ENCODE measurements at places on chromosomes 13 and 19.

DNA sequence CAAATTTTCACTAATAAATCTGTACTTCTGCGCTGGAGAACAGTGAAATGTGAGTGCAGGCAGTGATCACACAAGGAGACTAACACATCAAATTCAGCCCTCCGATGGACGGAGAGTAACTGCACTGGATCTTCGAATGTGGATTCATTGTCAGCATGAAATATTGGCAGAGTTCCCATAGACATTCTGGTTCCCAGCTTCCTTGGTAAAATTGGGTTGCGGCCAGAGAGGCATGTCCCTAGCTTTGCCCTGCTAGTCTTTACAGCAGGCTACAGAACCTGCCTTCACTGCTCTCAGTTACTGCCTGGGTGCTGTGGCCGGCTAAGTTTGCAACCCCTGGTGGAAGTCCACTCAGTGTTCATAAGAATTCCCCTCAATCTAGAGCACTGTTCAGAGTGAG is 32.3 kb upstream of the UQCRFS1 start:
- no peak overlapping the region for H3K27ac ChIP-seq
- peak; percentile 47 for DNase-seq
- no peak overlapping the region for H3K4me3 ChIP-seq
- peaks cover 28% of the 10 kb centered on the region for H3K4me1 ChIP-seq
- H3K27me3 ChIP-seq: peaks cover 6% of the 10 kb centered on the region

DNA sequence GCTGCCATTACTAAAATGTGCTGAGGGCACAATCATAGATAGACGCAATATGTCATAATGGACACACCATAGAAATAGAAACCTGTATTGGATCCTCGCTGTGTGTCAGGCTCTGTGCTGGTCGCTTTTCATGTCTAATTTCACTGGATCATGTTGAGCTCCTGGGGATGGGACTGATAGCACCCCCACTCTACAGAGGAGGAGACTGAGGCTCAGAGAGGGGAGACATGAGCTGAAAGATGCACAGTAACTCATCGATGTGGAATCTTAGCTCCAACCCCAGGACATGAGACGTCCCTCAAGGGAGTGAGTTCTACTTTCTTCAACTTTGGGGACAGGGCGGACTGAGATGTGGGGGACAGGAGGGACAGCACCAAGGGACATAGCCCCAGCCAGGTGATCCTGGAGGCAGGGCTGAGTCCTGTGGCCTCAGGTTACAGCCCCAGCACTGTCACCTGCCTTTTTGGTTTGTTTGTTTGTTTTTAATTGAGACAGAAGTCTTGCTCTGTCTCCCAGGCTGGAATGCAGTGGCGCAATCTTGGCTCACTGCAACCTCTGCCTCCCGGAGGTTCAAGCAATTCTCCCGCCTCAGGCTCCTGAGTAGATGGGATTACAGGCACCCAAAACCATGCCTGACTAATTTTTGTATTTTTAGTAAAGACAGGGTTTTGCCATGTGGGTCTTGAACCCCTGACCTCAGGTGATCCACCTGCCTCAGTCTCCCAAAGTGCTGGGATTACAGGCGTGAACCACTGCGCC is 6.6 kb upstream of the GIPC1 start:
- no peak overlapping the region for H3K27ac ChIP-seq
- DNase-seq: no peak
- no peak overlapping the region for H3K4me3 ChIP-seq
- no peaks in the 10 kb centered on the region for H3K36me3 ChIP-seq
- peaks cover 12% of the 10 kb centered on the region for H3K4me1 ChIP-seq

- no peaks in the 10 kb centered on the region for H3K27me3 ChIP-seq
- H3K4me3 ChIP-seq: no peak overlapping the region
- H3K4me1 ChIP-seq: peaks cover 26% of the 10 kb centered on the region
- H3K36me3 ChIP-seq: no peaks in the 10 kb centered on the region
- H3K27ac ChIP-seq: no peak overlapping the region
- DNase-seq: no peak
These were observed 87.2 kb upstream of the C1QTNF9B start for GRCh38 chr13:23984546-23984945.

DNA sequence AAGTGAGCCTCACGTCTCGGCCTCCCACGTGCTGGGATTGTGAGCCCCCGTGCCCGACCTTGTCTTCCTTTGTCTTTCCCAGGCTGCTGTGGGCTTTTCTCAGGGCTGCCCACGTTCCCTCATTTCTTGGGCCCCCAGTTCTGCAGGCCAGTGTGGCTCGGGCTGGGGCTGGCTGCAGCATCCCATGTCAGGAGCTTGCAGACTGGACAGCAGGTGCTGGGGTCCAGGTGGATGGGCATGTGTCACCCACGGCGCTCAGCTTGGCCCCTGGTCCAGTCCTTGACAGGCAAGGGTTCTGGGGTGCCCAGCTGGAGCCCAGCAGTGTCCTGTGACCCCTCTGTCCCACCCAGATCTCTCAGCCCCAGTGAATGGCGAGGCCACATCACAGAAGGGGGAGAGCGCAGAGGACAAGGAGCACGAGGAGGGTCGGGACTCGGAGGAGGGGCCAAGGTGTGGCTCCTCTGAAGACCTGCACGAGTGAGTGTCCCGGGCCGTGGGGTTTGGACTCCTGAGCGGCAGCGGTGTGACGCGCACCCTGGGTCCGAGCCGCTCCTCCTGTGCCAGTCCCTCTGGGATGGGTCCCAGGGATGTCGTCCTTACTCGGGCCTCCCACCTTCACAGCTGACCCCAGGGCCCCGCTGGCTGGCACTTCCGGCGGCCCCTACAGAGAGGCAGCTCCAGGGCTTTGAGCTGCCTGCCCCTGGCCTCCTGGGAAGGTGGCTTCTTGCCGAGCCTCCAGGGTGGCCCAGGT is 17.3 kb downstream of the PLIN4 start:
- no peak overlapping the region for H3K27ac ChIP-seq
- DNase-seq: no peak
- no peaks in the 10 kb centered on the region for H3K27me3 ChIP-seq
- H3K4me1 ChIP-seq: peaks cover 27% of the 10 kb centered on the region

- H3K36me3 ChIP-seq: no peaks in the 10 kb centered on the region
- no peak overlapping the region for H3K27ac ChIP-seq
- peak; percentile 38 for DNase-seq
- H3K27me3 ChIP-seq: peaks cover 16% of the 10 kb centered on the region
- H3K4me3 ChIP-seq: no peak overlapping the region
These were observed 13.8 kb downstream of the ATP12A start for GRCh38 chr13:24693862-24694471.

GRCh38 chr13:46995874-46996273 is 99.0 kb upstream of the HTR2A start:
- no peaks in the 10 kb centered on the region for H3K4me1 ChIP-seq
- H3K27me3 ChIP-seq: no peaks in the 10 kb centered on the region
- H3K27ac ChIP-seq: no peak overlapping the region
- H3K36me3 ChIP-seq: no peaks in the 10 kb centered on the region

DNA sequence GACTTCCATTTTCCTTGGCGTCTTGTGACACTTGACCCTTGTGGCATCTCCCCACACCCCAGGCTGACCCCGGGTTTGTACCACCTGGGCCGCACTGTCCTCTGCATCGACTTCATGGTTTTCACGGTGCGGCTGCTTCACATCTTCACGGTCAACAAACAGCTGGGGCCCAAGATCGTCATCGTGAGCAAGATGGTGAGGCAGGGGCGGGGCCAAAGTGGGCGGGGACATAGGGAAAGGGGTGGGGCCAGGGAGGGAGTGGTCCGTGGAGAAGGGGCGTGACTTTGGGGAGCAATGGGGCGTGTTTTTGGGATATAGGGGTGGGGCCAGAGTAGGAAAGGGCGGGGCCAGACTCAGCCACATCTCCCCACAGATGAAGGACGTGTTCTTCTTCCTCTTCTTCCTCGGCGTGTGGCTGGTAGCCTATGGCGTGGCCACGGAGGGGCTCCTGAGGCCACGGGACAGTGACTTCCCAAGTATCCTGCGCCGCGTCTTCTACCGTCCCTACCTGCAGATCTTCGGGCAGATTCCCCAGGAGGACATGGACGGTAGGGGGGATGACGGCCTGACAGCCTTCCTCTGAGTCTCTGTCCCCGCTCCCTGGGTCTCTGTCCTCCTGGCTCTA is 42.8 kb downstream of the TRPM4 start:
- no peak overlapping the region for H3K4me3 ChIP-seq
- H3K27ac ChIP-seq: no peak overlapping the region
- H3K4me1 ChIP-seq: peaks cover 4% of the 10 kb centered on the region
- no peaks in the 10 kb centered on the region for H3K27me3 ChIP-seq
- H3K36me3 ChIP-seq: peaks cover 38% of the 10 kb centered on the region

DNA sequence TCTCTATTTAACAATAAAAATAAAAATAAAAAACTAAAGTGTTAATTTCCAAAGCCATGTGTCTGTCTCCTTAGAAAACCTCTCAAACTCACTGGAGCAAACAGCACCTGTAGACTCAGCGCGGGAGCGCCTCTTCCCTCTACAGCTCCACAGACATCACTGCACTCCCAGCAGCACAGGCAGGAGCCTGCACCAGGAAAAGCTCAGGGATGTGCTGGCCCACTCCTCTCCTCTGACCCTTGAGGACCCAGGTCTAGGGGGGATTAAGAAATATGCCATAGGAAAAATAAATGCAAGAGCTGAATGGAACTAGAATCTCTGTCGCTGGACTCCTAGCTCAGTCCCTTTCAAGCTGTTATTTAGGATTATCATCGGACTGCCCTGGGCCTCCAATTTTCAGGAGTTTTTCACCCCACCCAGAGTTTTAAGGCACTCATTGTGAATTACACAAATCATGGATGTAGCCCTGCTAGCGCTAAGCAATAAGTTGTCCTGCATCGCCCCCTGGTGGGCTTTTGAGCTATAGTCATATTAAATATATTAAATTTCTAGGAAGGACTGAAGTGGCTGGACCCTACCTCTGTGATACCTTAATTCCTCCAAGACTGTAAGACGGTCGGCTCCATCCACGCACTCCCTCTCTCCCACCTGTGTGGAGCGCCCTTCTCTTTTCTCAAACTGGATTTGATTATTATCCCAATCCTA is 333.9 kb downstream of the UQCRFS1 start:
- H3K27ac ChIP-seq: no peak overlapping the region
- H3K27me3 ChIP-seq: peaks cover 3% of the 10 kb centered on the region
- no peaks in the 10 kb centered on the region for H3K36me3 ChIP-seq

- no peak overlapping the region for H3K4me3 ChIP-seq
- DNase-seq: no peak
- H3K4me1 ChIP-seq: no peaks in the 10 kb centered on the region
- no peaks in the 10 kb centered on the region for H3K27me3 ChIP-seq
- no peaks in the 10 kb centered on the region for H3K36me3 ChIP-seq
- H3K27ac ChIP-seq: no peak overlapping the region
These were observed 15.3 kb downstream of the FPR3 start for GRCh38 chr19:51810223-51810622.

- no peak for DNase-seq
- no peak overlapping the region for H3K27ac ChIP-seq
- H3K4me3 ChIP-seq: no peak overlapping the region
These were observed 46.1 kb downstream of the HSPH1 start for GRCh38 chr13:31115616-31116015.

GRCh38 chr19:46251416-46251815 is 21.9 kb downstream of the IGFL1 start:
- H3K27me3 ChIP-seq: peaks cover 6% of the 10 kb centered on the region
- H3K36me3 ChIP-seq: no peaks in the 10 kb centered on the region
- DNase-seq: no peak
- no peaks in the 10 kb centered on the region for H3K4me1 ChIP-seq
- no peak overlapping the region for H3K27ac ChIP-seq
- no peak overlapping the region for H3K4me3 ChIP-seq

- H3K4me3 ChIP-seq: no peak overlapping the region
- no peaks in the 10 kb centered on the region for H3K27me3 ChIP-seq
- H3K4me1 ChIP-seq: no peaks in the 10 kb centered on the region
- DNase-seq: peak; percentile 75
- no peak overlapping the region for H3K27ac ChIP-seq
These were observed 16.9 kb upstream of the CYP2S1 start for GRCh38 chr19:41175801-41176777.

- no peaks in the 10 kb centered on the region for H3K4me1 ChIP-seq
- H3K27me3 ChIP-seq: no peaks in the 10 kb centered on the region
- no peak for DNase-seq
- H3K36me3 ChIP-seq: no peaks in the 10 kb centered on the region
These were observed 153.0 kb upstream of the TMTC4 start for GRCh38 chr13:100827489-100828176.

- peaks cover 59% of the 10 kb centered on the region for H3K36me3 ChIP-seq
- H3K4me3 ChIP-seq: no peak overlapping the region
- H3K4me1 ChIP-seq: no peaks in the 10 kb centered on the region
These were observed 23.0 kb downstream of the CUL4A start for GRCh38 chr13:113232208-113233003.

DNA sequence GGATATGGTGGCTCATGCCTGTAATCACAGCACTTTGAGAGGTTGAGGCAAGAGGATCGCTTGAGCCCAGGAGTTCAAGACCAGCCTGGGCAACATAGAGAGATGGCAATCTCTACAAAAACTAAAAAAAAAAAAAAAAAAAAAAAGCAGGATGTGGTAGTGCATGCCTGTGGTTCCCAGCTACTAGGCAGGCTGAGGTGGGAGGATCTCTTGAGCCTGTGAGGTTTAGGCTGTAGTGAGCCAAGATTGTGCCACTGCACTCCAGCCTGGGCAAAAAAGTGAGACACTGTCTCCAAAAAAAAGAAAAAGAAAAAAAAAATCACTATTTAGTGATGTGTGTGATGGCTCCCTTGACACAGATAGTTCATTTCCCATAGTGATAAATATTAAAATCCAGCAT is 365.0 kb upstream of the NBEA start:
- H3K27me3 ChIP-seq: no peaks in the 10 kb centered on the region
- H3K4me1 ChIP-seq: no peaks in the 10 kb centered on the region
- no peaks in the 10 kb centered on the region for H3K36me3 ChIP-seq
- H3K4me3 ChIP-seq: no peak overlapping the region
- DNase-seq: no peak

DNA sequence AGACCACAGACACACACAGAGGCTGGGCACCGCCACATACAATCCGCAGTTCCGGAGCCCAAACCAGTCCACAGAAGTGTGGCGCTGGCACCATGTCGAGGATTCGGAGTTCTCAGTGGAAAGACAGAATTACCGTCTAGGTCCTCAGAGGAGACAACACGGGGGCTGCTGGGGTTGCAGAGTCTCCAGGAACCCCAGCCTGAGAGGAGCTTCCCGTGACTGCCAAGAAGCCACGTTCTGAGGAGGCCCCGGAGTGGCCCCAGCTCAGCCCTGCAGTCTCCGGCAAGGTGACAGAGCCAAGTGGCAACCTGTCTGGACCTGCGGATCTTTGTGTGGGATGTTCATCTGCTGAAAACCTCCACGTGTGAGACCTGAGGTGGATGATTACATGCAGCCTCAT is 7.3 kb upstream of the ADPRHL1 start:
- DNase-seq: no peak
- no peaks in the 10 kb centered on the region for H3K27me3 ChIP-seq
- peaks cover 45% of the 10 kb centered on the region for H3K36me3 ChIP-seq
- H3K4me1 ChIP-seq: no peaks in the 10 kb centered on the region
- H3K4me3 ChIP-seq: no peak overlapping the region
- no peak overlapping the region for H3K27ac ChIP-seq

DNA sequence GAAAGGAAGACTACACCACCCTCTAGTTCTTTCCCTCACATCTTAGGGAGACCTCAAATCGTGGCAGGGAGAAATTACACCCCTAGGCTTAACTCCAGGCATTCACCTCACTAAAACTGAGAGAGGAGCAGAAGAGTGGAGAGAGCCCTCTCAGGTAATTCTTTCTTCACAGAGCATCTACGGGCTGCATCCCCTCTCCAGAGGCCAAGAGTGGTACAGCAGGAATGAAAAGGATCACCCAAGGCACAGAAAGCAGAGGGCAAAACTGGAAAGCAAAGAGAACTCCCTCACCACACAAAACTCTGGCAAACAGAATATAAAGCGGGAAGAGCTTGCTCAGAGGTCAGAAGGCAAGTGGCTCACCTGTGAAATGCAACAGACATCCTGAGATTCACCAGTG is 661.2 kb downstream of the TBC1D4 start:
- H3K4me1 ChIP-seq: peaks cover 3% of the 10 kb centered on the region
- DNase-seq: no peak
- no peak overlapping the region for H3K27ac ChIP-seq
- H3K27me3 ChIP-seq: no peaks in the 10 kb centered on the region
- no peaks in the 10 kb centered on the region for H3K36me3 ChIP-seq
- H3K4me3 ChIP-seq: no peak overlapping the region
